NCI-H187 (cell line): ENCODE measurements at places on chromosomes 13 and 19.

DNA sequence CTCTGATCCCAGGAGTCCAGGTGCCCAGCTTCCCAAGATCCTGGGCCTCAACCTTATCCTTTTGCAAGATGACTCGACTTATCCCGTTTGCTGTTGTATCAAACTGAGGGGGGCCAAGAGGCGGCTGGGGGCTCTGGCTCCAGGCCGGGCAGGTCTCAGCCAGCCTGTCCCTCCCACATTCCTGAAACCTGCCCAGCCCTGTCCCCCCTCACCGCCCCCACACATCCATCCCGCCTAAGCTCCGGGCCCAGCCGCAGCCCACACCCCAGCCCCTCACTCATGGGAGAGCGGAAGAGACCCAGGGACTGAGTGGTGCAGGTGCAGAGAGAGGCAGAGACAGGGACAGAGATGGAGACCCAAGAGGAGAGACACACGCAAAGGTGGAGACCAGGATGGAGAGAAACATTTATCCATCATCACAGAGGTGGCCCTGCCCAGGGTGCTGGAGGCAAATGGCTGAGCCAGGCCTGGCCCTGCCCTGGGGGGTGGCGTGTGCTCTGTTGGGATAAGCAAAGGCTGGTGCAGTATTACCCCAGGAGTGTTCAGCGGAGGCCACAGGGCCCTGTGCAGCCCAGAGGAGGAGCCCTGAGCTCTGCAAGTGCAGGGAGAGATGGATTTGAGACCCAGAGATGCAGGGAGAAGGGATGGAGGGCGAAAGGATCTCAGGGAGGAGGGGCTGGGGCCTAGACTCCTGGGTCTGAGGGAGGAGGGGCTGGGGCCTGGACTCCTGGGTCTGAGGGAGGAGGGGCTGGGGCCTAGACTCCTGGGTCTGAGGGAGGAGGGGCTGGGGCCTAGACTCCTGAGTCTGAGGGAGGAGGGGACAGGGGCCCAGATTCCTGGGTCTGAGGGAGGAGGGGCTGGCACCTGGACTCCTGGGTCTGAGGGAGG is 1.6 kb downstream of the BCAM start:
- DNase-seq = no peak

- no peak for DNase-seq
Measured at GRCh38 chr13:76950101-76950500, 1.8 kb downstream of the ACOD1 start.

- no peak for DNase-seq
Measured at GRCh38 chr13:71055644-71056043, 811.4 kb downstream of the DACH1 start.

- no peak for DNase-seq
Measured at GRCh38 chr13:79522583-79522982, 41.6 kb downstream of the NDFIP2 start.

- DNase-seq = no peak
Measured at GRCh38 chr19:4081441-4082129, 14.9 kb upstream of the ZBTB7A start.
